ENCODE measurements at places on chromosomes 12 and 14.

GRCh38 chr12:111368291-111368787 lies 556 bp downstream of the PHETA1 start:
- no peak for DNase-seq

DNA sequence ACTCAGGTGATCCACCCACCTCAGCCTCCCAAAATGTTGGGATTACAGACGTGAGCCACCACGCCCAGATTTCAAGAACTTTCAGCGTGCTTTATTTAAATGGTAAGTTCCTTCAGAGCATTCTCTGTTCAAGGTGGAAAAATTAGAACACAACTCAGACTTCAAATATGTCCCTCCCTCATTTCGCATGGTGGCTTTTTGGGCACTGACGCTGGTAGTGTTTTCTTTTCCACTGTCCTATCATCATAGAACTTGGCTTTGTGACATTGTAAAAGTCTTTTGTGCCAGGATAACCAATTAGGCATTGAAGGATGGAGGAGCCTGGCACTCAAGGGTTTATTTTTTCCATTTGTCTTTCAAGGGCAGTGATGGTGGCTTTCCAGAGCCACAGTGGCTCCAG lies 190.8 kb downstream of the NUAK1 start:
- no peak for DNase-seq

- DNase-seq: no peak
These were observed 118.9 kb downstream of the C12orf75 start for GRCh38 chr12:105449431-105449830.

DNA sequence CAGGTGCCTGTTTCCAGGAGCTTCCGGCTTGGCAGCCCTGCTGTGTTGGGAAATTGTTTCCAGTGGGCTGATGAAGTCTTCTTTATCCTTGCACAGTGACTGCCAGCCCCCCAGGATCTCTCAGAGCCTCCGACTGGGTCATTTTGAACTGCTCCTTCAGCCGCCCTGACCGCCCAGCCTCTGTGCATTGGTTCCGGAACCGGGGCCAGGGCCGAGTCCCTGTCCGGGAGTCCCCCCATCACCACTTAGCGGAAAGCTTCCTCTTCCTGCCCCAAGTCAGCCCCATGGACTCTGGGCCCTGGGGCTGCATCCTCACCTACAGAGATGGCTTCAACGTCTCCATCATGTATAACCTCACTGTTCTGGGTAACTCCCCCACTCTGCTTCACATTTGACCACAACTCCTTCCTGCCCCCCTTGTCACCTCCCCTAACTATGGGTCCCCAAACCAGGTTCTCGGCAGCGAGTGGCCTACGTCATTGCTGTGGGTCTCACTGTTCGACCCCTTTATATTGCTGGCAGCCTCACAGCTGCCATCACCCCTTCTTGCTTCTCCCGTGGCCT lies 2.3 kb downstream of the LAG3 start:
- no peak for DNase-seq

- DNase-seq: no peak
These were observed at the start of gene GPR135 for GRCh38 chr14:59465316-59466135. TSS of gene GPR135 (minus strand) at chr14:59465380. CDS start at chr14:59465226, 154 bp downstream.

GRCh38 chr14:99513946-99514551 lies 32.8 kb downstream of the CCNK start:
- no peak for DNase-seq

DNA sequence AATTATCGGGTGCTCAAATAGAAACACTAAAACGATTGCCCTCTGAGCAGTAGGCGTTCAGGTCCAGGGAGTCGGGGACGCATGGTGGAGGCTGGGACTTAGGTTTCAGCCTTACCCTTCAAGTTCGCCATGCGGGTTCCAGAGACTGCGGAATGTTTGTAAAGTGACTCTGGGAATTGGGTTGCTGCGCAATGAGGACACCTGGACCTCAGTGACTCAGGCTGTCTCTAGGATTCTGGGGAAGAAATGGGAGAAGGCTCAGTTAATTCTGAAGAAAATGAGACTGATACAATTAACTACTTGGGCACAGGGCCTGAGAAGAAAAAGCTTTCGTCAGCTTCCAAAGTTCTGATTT lies 1.1 kb downstream of the LGALS3 start:
- no peak for DNase-seq

- no peak for DNase-seq
These were observed 15.6 kb downstream of the TTC6 start for GRCh38 chr14:37610945-37611523.

- DNase-seq: no peak
These were observed 60.0 kb downstream of the DGLUCY start for GRCh38 chr14:91173904-91174303.

GRCh38 chr12:87051621-87052020 lies 795.4 kb upstream of the MGAT4C start:
- DNase-seq: no peak

- DNase-seq: no peak
These were observed 1469.7 kb downstream of the AACS start for GRCh38 chr12:126534942-126535341.

DNA sequence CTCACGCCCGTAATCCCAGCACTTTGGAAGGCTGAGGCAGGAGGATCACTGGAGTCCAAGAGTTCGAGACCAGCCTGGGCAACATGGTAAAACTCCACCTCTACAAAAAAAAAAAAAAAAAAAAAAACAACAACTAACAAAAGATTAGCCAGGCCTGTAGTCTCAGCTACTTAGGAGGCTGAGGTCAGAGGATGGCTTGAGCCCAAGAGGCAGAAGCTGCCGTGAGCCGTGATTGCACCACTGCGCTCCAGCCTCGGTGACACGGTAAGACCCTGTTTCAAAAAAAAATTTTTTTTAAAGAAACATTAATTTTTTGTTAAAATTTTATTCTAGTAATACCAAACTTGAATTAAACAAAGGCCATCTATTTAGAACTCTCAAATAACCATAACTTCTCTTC lies 77.8 kb downstream of the PPP2R5E start:
- DNase-seq: no peak

GRCh38 chr12:88633312-88633711 lies 53.0 kb upstream of the KITLG start:
- DNase-seq: no peak

GRCh38 chr14:104278214-104278534 lies 139.8 kb downstream of the KIF26A start:
- DNase-seq: no peak

GRCh38 chr12:9383585-9383984 lies 175.4 kb upstream of the PZP start:
- DNase-seq: no peak

- no peak for DNase-seq
These were observed 105.1 kb upstream of the TMEM260 start for GRCh38 chr14:56474419-56475022.

DNA sequence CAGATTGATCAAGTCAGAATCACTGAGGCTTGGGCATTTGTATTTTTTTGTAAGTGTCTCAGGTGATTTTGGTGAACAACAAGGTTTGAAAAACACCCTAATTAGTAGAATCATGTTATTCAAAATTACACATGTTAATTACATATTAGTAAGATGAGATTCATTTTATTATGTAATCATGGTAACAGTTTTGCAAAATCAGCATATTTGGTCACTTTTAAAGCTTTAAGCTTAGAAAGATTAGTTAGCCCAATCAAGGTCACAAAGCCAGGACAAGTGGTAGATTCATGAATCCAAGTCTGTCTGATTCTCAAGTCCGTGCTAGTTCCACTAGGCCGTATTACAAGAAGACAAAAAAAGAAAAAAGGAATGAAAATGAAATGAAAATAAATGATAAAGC lies 218.4 kb upstream of the FAR2 start:
- no peak for DNase-seq

- DNase-seq: no peak
These were observed 3.7 kb upstream of the MAPKAPK5 start for GRCh38 chr12:111838353-111838752.

- no peak for DNase-seq
These were observed 5.4 kb downstream of the TMBIM4 start for GRCh38 chr12:66164349-66164821.

DNA sequence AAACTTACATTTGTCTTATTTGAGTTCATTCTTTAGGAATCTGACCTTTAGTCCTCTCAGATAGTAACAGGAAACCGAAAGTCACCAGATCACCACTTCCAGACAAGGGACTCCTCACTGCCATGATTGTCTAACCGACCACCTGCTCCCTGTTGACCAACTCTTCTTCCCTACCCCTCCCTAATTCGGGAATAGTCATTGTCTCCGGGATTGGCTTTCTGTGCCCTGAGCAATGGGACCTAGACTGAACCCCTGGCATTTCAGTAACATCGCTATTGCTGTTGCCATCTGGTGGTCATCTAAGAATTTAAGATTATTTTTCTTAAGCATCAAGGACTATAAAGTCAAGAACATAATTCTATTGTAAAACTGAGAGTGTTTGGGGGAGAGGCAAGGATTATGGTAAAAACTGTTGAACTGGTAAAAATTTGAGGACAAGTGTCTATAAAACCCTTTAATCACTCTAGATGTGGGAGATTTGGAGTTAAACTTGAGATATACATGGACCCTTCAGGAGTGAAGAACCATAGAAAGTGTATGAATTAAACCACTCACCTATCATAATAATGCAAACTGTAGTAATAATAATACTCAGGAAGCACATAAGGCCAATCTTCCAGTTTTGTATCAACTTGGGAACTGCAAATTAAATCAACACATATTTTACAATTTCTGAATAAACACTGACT lies 6.3 kb downstream of the CLEC2A start:
- DNase-seq: no peak

GRCh38 chr14:70183991-70184390 lies 4.8 kb downstream of the SLC8A3 start:
- no peak for DNase-seq

- DNase-seq: no peak
These were observed 1023.0 kb upstream of the ATXN7L3B start for GRCh38 chr12:73514672-73515071.

DNA sequence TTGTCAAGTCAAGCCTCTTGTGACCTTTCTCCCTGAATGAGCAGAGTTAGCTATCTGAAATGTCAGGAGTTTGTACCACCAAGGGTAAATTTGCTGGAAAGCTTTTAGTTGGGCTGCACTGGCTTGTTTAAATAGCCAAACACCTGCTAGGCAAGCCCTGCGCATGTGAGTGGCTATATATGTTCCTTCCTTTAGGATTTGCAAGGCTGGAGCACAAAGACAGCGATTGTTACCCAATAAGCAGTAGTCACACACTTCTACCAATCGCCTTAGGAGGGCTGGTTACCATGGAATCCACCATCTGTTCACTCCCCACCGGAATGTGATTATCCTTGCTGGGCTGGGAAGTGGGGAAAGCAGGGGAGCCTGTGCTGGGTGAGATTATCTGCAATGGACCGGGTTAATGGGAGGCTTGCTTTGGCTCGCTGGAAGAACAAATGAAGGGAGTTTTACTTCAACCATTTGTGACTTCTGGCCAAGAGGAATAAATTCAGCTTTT lies 102.5 kb downstream of the FGD4 start:
- DNase-seq: no peak

DNA sequence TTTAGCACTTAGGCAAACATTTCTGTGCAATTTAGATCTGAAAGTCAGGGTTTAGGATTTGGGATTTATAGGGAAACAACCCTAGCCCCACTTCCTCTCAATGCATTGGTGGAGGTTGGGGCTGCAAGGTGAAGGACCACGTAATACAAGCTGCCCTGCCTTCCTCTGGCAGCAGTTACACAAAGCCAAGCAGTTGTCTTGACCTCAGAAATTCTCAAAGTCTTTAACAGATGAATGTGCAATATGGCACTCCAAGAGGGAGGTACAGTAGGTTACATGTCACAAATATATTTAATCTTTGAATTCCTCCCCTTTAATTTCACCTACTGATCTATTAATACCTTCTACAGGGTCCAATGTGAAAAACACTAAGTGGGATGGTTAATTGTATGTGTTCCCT lies 23.9 kb downstream of the IFNG-AS1 start:
- DNase-seq: no peak

GRCh38 chr12:68449196-68449595 lies 117.0 kb upstream of the MDM1 start:
- DNase-seq: no peak

DNA sequence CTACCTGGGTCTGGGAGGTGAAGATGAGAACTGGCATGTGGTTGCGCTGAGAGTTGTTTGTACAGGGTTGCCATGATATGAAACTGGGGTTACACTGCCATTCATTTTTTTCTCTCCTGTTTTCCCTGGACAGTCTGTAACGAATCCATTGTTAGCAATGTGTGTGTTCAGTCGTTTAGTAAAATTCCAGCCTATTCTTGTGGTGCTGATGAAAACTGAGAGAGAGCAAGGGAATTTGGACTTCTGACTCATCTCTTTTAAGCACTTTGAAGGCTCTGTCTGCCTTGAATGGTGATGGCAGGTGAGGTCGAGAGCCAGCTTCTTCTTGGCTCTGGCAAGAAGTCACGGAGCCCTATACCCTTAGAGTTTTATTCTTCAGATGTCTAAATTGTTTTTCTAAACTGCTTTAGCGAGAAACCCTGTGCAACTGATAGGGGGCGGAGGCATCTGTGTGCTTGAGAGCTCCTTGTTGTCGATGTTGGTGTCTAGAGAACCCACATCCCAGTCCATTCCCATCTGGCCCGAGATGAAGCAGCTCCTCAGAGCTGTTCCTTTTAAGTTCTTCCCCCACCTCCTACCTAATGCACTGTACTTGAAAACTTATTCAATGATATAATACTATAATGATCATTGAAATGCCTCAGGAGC lies 204.4 kb downstream of the TMX1 start:
- no peak for DNase-seq

DNA sequence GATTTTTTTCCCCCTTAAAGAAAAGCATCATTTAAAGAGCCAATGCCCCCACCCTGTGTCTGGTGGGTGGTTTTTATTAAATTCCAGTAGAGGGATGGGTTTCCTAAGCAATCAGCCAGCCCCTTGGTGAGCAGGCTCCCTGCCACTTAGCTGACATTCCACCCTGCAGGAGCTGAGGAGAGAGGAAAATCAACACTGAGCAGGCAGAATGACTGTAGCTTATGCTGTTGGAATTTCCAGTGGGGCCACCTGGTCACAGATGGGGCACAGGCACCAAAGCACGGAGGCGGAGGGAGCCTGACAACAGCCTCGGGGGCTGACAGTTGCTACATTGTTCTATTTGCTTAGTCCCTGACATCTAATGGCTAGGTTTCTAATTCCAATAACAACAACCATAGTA lies 127.7 kb downstream of the TMEM30B start:
- DNase-seq: no peak

- no peak for DNase-seq
These were observed 40.7 kb downstream of the MNAT1 start for GRCh38 chr14:60775296-60775695.

- DNase-seq: no peak
These were observed 6.0 kb downstream of the VSX2 start for GRCh38 chr14:74245292-74245691.

GRCh38 chr12:33759279-33759678 lies 263.0 kb upstream of the ALG10 start:
- no peak for DNase-seq

- no peak for DNase-seq
These were observed 243.6 kb downstream of the KIF21A start for GRCh38 chr12:39199351-39199750.

DNA sequence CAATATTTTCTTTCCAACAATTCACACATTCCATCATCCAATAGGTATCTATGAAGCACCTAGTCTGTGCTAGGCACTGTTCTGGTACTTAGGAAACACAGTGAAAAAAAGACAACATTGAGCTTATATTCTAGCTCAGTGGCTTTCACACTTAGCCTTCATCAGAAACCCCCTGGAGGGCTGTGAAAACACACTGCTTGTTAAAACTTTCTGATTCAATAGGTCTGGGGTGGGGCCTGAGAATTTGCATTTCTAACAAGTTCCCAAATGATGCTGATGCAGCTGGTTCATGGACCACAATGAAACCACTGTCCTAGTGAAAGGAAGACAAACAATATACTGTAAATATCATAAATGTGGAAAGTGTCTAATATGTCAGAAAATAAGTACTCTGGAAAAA lies 5.9 kb downstream of the VTI1B start:
- no peak for DNase-seq
